Stimulated activated CD4-positive, alpha-beta T cell treated with anti-CD3 and anti-CD28 coated beads, Interleukin-15, amount 100 ng/mL, for 1 hour (primary cell): ENCODE measurements at places on chromosomes 7 and 10.
A peak's percentile ranks its signal among the peaks of the same experiment; 100 is the strongest.

GRCh38 chr10:101050208-101051069 is 11.3 kb upstream of the KAZALD1 start:
- DNase-seq: peak; percentile 59

DNA sequence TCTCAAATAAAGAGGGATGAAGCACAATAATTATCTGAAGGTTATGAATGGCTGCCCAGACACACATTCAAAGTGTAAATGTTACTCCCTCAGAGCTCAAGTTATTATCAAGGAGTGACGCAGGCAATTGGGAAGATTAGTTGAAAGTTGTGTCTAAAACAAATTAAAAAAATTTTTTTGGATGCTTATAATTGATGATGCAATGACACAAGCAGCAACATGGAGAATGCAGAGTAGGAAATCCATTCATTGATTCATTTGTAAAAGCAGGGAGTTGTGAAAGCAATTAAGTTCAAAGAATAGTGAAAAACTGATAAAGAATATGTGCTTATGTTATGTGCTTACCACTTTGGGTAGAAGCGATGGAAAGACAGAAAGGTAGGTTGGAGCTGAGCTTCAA is 120.4 kb downstream of the CDK6 start:
- no peak for DNase-seq

GRCh38 chr7:12712236-12712635 is 24.8 kb downstream of the ARL4A start:
- DNase-seq: no peak

GRCh38 chr7:150620061-150620460 is 12.1 kb downstream of the GIMAP6 start:
- DNase-seq: no peak

- DNase-seq: no peak
Observed at GRCh38 chr7:127873715-127874636, 157.3 kb downstream of the LRRC4 start.

DNA sequence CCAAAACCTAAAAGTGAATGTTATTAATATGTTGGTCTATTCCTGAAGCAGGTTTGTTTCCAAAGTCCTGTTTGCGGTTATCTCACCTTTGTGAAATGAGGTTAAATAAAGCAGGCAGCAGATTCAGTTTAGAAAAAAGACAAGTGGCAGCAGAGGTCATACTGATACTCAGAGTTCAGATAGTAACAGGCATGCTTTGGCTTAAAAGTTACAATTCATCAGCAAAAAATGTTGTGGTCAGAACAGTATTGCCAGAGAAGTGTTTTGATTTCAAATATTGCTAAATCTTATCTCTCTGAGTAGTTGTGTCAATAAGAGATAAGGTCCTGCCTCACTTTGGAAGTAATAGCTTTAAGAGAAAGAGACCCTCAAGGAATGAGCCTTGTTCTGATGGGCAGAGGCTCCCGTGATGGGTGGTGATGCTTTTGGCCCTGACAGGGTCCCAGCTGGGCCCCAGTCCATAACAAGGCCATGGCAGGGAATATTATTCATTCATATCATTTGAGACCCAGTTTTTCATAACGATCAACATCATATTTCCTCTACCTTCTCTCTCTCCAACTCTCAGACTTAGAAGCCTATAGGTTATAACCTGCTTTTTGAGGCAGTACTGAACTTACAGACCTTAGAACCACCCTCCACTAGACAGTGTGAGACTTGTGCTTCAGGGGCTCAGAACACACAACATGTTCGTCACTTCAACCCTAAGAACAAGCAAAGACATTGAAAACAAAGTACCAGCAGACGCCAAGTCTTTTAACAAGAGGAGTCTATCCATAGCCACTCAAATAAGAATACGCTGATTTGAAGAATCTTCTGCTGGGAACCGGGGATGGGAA is 58.5 kb upstream of the AHR start:
- no peak for DNase-seq

DNA sequence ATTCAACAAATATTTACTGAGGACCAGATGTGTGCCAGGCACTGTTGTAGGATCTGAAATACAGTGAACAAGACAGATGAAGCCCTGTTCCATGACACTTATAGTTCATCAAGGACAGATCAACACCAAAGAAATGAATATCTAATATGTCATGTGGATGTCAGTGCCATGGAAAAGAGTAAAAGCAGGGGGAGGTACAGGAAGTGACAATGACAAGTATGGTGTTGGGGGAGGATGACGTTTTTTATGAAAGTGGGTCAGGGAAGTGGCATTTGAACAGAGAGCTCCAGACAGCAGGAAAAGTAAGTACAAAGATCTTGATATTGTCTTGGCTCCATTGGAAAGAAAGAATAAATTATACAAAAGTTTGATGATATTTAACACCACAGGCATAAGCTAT is 7.0 kb upstream of the SFMBT2 start:
- no peak for DNase-seq
